AG04449 (cell line): ENCODE measurements at places on chromosomes 6 and 20.

DNA sequence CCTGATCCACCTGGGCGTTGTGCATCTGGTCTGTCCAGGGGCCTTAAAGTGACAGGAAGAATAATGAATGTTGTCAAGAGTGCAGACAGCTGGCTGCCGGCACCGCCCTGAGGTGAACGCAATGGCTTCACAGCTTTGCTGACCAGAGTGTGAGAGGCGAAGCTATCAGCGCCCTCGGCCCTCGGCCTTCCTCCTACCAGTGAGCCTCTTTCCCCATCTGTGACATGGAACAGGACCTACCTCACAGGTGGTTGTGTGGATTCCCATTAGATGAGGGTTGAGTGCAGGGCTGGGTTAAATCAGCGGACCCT lies 54.8 kb downstream of the CTCFL start:
- DNase-seq: no peak

DNA sequence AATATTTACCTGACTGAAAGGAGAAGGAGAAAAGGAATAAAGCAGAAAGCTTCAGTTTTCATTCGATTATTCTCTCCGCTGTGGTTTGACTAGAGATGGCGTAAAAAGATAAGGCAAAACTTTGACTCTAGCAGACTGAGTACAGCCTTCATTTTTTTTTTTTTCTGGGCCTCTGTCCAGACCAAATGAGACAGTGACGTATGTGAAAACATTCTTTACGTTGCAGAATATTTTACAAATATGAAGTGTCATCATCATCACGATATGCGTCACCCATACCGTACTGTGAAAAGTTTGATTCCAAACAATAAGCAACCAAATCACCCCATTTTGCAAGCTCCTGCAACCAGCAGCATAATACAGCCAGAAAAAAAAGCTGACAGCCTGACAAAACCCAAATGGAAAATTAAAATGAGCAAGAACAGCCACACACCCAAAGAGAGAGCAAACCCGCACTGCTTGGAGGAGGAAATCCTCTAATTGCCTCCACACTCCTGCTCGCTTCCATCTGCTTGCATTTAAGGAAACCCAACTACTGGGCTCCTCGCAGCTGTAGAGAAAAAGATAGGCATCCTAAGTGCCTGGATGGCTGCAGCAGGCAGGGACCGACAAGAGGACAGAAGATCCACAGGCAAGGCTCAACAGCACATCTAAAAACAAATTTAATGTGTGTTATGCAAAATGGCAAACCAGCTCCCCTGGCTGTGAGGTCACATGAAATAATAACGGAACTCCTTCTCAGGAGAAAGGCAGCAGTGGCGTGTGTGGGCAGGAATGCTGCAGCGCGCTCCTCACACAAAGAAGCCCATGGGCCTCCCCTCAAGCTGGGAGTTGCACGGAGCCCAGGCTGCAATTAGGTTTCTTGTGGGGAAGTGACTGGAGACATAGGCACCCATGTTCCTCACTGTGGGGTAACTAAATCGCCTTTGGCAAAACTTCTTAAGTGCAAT lies 113.1 kb downstream of the FYN start:
- peak; percentile 88 for DNase-seq

DNA sequence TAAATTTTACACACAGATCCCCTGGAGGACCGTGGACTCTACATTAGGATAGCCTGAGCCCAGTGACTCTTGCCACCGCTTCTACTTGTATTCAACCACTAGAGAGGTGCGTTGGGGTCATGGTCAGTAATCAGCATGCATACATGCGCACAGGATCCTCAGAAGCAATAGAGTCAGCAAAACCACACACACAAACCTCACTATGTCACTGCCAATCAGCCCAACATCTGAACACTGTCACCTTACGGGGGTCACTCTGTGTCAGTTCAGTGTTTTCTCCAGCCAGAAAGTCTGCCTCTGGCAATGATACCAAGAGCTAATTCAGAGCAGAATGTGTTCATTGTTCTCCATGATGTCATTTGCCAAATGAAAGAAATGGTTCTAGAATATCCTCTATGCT lies 225.3 kb downstream of the KHDC1L start:
- DNase-seq: no peak

GRCh38 chr6:45480752-45481415 lies 103.2 kb upstream of the SUPT3H start:
- no peak for DNase-seq

GRCh38 chr6:109612268-109612667 lies 78.7 kb downstream of the AK9 start:
- DNase-seq: no peak

- no peak for DNase-seq
These were observed 51.4 kb downstream of the TGM2 start for GRCh38 chr20:38113401-38114325.

GRCh38 chr6:123997223-123997622 lies 193.6 kb downstream of the NKAIN2 start:
- DNase-seq: no peak

DNA sequence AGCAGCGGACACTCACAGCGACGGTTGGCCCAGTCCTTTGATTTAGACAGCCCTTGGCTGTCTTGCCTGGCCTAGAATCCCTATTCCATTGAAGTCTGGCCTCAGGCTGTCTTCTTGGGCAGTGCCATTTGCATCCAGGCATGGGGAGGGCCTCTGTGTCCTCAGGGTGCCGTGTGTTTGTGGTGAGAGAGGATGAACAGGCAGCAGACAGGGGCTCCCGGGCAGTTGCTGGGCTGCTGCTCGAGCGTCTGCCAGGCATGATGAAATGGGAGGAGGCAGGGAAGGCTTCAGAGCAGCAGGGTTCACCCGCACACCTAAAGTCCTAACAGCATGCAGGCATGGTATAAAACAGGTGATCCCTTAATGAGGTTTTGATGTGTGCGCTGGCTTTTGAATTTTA lies 126.9 kb downstream of the SOBP start:
- DNase-seq: no peak

DNA sequence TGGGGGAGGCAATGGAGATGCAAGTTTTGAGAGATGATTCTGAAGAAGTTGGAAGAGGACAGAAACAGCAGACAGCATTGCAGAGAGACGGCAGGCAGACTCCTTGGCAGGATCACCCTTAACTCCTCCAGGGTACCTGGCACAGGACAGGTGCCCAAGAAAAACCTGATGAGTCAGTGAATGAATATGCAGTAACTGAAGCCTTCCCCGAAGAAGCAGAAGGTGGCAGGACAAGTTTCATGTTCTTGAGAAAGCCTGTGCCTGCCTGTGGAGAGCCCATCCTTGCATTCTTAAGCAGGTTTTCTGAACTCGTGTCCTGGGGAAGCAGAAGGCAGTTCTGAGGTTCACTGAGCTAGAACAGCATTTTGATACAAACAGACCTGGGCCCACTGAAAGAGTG lies 79.6 kb upstream of the SASH1 start:
- DNase-seq: no peak

DNA sequence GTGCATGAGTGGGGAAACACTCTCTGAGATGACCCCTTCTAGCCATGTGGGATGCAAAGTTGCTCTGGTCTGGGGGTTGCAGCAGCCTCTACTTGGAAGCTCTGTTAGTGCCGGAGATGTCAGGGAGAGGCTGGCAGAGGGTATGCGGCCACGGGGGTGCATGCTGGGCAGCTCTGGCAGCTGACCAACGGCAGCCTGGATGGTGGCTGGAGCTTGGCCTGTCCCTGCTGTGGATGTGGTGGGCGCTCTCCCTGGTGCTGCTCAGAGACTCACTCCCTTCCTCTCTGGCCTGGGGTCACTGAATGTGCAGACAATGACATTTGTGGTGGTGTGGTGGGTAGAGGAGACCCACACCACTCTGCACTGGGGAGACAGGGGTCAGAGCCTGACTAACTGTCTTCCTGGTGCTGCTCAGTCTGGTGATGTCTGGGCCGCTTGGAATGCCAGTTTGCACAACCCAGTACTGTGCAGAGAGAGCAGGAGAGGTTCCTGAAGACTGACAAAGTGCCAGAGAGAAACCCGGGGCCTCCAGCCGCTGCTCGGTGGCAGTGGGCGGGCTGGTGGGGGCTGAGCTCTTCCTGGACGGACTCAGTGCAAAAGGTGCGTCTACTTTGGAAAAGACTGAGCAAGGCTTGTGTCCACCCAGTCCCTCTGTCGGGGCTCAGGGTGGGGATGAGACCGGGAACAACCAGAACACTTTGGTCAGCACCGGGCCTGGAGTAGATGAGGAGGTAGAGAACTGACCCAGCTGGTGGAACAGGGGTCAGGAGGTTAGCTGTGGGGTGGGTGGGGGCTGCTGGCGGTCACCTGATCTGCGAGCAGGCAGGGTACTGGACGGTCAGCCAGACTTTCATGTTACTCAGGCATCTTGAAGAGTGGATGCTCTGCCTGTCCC lies 2.7 kb downstream of the MYT1 start:
- no peak for DNase-seq

DNA sequence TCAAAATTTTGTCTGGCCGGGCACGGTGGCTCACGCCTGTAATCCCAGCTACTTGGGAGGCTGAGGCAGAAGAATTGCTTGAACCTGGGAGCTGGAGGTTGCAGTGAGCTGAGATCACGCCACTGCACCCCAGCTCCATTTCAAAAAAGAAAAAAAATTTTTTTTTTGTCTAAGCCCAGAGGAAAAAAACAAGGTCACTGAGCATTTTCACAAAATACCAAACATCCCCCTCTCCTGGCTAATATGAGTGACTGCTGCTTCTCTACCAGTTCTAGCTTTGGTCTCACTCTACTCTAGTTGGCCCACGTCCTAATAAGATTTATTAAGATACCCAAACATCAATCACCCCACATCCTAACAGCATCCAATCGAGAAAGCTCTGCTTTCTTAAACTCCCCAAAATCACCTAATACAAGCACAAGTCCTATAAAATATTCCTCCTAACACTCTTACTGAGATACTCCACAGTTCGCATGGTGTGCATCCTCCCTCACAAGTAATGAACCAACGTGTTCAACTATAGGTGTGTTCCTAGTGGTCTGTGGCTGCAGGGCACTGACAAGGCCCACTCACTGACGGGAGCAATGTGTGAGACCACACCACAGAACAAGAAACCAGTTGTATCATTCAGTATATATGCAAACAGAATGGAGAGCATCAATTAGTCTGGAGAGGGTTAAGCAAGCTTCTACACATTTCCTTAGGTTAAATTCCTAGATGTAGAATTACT lies 64.2 kb downstream of the FKBP5 start:
- DNase-seq: no peak

DNA sequence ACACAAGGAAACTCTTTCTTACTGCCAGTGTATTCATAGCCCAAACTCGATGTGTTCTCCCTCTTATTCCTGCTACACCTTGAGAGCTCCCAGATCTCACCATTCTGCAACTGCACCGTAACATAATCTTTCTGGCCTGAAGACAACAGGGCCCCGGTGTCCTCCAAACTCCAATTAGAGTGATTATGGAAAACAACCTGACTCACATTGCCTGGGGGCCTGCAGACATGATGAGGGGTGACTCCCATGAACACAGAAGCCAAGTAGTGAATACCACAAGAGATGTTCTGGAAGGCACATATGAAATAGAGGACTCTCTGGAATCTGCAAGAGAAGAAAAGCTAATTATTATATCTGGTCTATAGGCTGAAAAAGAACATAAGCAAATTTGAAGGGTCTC lies 19.7 kb downstream of the SLC22A16 start:
- no peak for DNase-seq

DNA sequence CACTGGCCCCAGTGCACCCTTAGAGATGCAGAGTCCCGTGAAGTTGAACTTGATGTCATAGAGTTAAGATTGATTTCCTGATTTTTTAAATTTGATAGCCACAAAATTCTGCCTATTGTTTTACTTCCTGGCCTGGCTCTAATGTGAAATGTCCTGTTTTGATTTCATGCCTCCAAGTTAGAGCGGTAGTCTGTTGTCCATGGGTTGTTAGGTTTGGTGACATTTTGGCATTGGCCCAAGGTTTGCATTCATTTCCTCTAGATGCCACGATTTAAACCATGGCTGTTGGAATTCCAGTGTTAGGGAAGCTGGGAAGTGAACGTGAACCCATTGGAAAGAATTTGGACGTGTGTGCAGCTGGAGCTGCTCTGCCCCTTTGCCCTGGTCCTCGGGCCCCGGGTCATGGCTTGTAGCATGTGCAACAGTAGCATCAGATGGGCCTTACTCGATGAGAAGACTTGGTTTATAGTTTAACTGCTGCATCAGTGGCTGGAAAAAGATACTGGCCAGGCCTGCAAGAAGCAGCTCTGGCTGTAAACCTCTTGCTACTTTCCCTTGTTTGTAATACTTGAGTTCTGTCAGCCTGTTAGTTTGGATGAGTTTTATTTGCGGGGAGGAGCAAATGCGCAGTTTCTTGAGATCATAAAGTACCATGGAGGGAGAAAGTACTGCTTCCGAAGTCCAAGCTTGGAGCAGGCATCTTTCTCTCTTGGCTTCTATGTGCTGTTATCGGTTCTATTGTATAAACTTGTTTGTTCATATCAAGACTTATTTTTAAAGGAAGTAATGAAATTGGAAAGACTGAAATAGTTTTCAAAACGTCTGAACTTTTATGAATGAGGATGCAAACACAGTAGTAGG lies 121.4 kb upstream of the CLDN20 start:
- DNase-seq: no peak

GRCh38 chr6:168132531-168133167 lies 53.6 kb upstream of the FRMD1 start:
- no peak for DNase-seq

DNA sequence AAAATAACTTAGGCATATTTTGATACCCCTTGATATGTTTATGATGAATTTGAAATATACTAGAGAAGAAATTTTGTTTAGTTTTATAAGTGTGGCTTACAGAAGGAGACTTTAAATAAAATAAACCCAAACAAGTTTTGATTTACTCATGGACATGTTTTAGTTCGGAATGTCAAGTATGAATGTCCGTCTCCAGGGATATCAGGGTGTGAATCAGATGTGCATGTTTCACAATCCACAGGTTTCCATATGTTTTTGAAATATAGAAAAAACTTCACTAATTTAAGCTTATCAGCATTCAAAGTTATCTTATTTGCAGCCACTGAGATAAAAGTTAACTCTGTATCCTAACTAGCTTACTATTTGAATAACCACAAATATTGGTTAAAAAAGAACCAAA lies 51.5 kb downstream of the PLCB1 start:
- no peak for DNase-seq
